ENCODE measurements at places on chromosomes 7 and 10. TPM values are rescaled to one million over a fixed set of nuclear protein-coding genes. Genes with fewer than 3 reads are reported as not detected.

The CALHM3 gene
- polyA plus RNA-seq, result not detected

DNA sequence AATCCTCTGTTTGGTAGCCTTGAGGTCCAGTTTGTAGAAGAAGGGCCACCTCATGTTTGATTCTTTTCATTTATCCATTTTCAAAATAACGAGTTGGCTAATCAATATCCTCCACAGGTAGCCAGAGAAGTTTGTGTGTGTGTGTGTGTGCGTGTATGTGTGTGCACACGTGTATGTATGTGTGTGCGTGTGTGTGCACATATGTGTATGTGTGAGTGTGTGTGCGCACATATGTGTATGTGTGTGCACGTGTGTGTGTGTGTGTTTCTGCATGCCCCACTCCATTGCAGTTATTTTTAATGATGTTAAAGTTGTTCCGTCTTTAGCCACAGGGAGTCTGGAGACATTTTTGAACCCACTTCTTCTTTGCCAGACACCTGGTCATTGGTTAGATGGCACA is 112.8 kb upstream of the PRKCQ start:
- H3K4me3 ChIP-seq, result no peak overlapping the region
- H3K4me1 ChIP-seq, result no peaks in the 10 kb centered on the region

DNA sequence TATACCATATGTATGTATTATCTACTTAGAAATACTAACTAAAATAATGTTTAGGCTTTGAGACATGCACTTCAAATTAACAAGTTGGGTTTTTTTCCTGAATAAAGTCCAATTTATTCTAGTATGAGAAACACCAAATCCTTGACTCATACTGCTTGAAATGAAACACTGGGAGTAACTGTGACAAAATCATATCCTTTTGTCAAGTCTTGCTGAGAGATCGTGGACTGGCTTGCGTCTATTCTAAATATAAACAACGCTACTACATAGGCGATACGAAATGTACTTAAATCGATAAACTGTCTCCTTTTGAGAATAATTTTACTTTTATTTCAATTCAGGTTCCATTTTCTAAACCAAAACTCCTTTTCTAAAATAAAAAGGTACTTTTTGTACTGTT is 16.3 kb downstream of the SMURF1 start:
- H3K4me1 ChIP-seq, result peaks cover 4% of the 10 kb centered on the region
- DNase-seq, result no peak
- H3K36me3 ChIP-seq, result no peaks in the 10 kb centered on the region
- H3K27ac ChIP-seq, result no peak overlapping the region
- H3K27me3 ChIP-seq, result no peaks in the 10 kb centered on the region
- no peak overlapping the region for H3K4me3 ChIP-seq

- H3K4me1 ChIP-seq, result peaks cover 19% of the 10 kb centered on the region
- no peak for DNase-seq
- H3K27me3 ChIP-seq, result no peaks in the 10 kb centered on the region
- no peaks in the 10 kb centered on the region for H3K36me3 ChIP-seq
- no peak overlapping the region for H3K27ac ChIP-seq
Measured at GRCh38 chr7:35714407-35714806, 19.5 kb upstream of the HERPUD2 start.

The HYAL4 gene
- polyA plus RNA-seq, result 0.05 TPM

DNA sequence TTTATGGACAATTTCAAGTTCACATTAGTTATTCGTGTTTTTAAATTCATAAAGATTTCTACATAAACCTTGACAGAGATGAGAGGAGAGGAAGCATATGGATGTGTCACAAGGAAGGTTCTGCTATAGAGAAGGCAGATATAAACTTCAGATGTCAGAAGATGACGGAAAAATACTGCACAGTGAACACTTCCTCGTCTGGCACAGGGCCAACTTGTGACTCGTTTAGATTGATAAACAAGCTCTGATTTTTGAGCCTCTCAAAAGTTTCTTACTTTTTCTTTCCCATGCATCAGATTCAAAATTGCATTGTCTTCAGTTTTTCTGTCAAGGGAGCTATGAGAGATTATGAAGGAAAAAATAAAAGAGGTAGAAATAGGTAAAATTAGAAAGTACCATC is 156.4 kb upstream of the MINDY3 start:
- no peaks in the 10 kb centered on the region for H3K27me3 ChIP-seq
- no peak overlapping the region for H3K4me3 ChIP-seq
- H3K27ac ChIP-seq, result no peak overlapping the region

The NUTM2A gene
- polyA plus RNA-seq, result 3.9 TPM

The ZDHHC4 gene
- polyA plus RNA-seq, result 43.2 TPM

DNA sequence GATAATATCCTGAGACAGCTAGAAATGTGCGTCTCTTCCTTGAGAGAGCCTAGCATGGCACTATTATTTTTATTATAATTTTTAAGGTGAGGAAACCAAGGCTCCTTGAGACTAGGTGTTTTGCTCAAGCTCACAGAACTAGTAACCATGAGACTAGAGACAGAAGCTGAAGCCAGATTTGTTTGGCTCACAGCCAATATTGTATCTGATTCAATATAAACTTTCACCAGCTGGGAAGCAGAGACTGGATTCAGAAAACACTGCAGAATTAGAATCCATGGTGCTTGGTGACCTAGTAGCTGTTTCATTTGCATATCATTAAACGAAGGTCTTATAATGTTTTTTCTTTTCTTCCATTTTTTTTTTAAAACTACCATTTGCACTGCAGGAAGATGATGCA is 64.4 kb downstream of the DNAJB9 start:
- H3K27ac ChIP-seq, result no peak overlapping the region
- no peaks in the 10 kb centered on the region for H3K36me3 ChIP-seq

GRCh38 chr7:94451187-94451586 is 56.5 kb downstream of the COL1A2 start:
- peaks cover 15% of the 10 kb centered on the region for H3K4me1 ChIP-seq
- no peaks in the 10 kb centered on the region for H3K27me3 ChIP-seq
- DNase-seq, result peak; percentile 63
- H3K27ac ChIP-seq, result peak overlapping the region; percentile 88

The SLC39A12 gene
- not detected for polyA plus RNA-seq

The GFRA1 gene
- 32.0 TPM for polyA plus RNA-seq

DNA sequence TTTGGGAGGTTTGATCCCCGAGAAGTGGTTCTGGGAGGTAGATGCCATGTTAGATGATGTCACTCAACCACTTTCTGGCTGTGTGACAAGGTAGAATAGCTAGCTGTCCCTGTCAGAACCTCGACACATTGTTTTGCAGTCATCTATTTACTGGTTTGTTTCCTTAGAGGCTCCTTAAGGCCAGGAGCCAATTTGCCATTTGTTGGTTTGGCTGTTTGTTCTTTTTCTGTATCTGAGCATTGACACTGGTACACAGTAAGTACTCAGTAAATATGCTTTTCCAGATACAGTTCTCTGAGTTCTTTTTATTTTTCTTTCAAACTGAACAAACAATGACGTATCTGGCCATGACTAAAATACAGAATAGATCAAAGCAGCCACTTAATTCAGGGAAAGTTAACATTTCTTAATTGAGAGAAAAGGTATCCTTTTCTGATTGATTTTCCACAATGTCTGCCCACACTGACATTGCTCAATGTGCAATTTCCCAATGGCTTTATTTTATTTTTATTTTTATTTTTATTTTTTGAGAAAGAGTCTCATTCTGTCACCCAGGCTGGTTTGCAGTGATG is 121.6 kb downstream of the SPAG6 start:
- H3K36me3 ChIP-seq, result no peaks in the 10 kb centered on the region
- no peak for DNase-seq
- no peaks in the 10 kb centered on the region for H3K4me1 ChIP-seq
- H3K27ac ChIP-seq, result no peak overlapping the region

DNA sequence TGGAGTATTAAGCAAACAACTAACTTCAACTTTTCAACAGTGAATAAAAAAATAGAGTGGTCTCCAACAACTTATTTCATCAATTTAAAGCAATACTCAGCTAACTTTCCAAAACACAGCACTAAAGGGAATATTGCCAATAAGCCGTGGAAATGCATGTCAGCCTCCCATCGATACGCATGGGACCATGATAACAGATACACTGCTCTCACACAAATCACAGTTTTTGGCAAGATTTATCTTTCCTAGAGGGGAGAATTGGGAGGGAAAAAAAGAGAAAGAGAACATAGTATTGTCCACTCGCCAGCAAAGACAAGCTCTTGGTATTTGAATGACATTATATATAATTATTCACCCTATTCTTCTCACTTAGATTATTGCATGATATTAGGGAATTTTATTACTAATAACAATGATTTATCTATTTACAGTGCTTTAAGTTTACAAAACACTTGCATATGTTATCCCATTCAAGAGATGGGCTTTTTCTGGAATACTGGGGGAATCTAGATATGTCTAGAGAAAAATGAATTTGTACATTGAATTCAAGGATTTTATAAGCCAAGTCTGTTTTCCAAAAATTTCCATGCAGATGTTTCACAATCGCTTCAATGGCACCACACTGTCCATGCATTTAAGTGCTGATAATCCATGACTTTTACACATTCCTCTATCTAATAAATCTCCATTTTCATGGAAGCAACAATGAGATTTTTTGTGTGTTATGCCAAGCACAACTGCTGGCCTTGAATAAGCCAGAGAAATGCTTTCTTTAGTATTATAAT is 194.0 kb upstream of the MGMT start:
- H3K36me3 ChIP-seq, result no peaks in the 10 kb centered on the region
- DNase-seq, result peak; percentile 96
- H3K4me1 ChIP-seq, result peaks cover 38% of the 10 kb centered on the region

GRCh38 chr7:89914711-89915110 is 239.6 kb upstream of the STEAP1 start:
- peaks cover 6% of the 10 kb centered on the region for H3K4me1 ChIP-seq
- H3K4me3 ChIP-seq, result no peak overlapping the region
- DNase-seq, result peak; percentile 66
- no peaks in the 10 kb centered on the region for H3K36me3 ChIP-seq

GRCh38 chr7:144738708-144739314 is 97.0 kb downstream of the TPK1 start:
- H3K36me3 ChIP-seq, result no peaks in the 10 kb centered on the region
- peak; percentile 40 for DNase-seq
- H3K4me3 ChIP-seq, result no peak overlapping the region
- H3K27ac ChIP-seq, result no peak overlapping the region
- no peaks in the 10 kb centered on the region for H3K27me3 ChIP-seq

The RASA4B gene
- 11.0 TPM for polyA plus RNA-seq

DNA sequence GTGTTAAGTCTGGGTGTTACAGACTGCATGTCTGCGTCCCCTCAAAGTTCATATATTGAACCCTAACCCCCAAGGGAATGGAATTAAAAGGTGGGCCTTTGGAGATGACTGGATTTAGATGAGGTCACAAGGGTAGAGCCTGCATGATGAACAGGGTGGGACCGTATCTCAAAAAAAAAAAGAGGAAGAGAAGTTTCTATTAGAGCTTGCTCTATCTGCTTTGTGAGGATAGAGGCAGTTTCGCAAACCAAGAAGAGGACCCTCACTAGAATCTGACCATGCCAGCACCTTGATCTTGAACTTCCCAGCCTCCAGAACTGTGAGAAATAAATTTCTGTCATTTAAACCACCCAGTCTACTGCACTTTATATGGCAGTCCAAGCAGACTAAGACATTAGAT is 1.4 kb downstream of the KIN start:
- H3K27ac ChIP-seq, result no peak overlapping the region
- DNase-seq, result no peak
- no peaks in the 10 kb centered on the region for H3K27me3 ChIP-seq
- H3K4me3 ChIP-seq, result no peak overlapping the region
- H3K4me1 ChIP-seq, result peaks cover 16% of the 10 kb centered on the region

DNA sequence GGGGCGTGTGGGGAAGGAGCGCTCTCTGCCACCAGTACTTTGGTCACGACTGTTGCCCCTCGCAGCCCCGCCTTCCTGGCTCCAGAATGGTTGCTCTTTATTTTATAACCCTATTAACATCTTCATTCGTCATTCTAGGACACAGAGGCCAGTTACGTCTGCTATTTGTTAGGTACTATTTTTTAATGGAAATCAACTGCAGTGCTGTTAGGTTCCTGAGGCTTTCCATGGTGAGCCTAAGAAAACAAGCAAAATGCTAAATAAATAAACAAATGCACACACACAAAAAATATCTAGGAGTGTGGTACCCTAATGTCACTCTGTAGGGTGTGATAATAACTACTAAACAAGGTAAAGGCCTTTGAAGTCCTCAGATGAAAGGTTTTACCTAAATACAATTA is 71.1 kb downstream of the SLC37A3 start:
- peaks cover 2% of the 10 kb centered on the region for H3K4me1 ChIP-seq
- H3K27ac ChIP-seq, result no peak overlapping the region
- H3K27me3 ChIP-seq, result no peaks in the 10 kb centered on the region
- H3K4me3 ChIP-seq, result no peak overlapping the region

- no peak for DNase-seq
- H3K27ac ChIP-seq, result no peak overlapping the region
- peaks cover 4% of the 10 kb centered on the region for H3K4me1 ChIP-seq
Measured at GRCh38 chr7:6154542-6155404, 117.7 kb downstream of the CYTH3 start.

DNA sequence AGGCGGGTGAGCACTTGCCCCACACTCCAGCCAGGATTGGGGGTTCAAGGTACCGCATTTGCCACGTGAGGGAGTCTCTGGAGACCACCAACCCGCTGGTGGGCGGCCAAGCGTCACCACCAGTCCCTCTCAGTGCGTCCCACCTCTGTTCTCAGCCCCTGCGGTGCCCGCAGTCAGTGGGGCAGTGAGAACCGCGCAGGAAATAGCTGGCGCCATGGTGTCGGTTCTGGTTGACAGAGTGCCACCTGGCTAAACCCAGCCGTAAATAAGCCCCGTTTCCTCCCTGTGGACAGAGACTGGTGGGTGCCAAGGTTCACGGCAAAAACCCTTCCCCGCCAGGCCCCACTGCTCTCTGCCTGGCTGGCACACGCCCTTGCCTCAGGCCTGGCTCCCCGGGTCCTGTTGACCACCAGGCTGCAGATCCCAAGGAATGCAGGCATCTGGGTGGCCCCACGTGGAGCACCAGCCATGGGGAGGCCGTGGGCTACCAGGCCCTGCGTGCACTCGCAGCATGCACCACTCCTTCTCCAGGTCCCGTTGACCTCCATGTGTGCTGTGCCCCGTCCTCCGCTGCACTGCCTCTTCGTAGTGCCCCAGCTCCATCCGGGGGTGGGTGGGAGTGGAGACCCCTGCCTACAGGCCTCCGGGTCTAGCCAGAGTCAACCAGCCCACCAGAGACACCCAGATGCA is 140.0 kb downstream of the LHPP start:
- peaks cover 33% of the 10 kb centered on the region for H3K4me1 ChIP-seq
- no peak overlapping the region for H3K27ac ChIP-seq
- H3K36me3 ChIP-seq, result no peaks in the 10 kb centered on the region

DNA sequence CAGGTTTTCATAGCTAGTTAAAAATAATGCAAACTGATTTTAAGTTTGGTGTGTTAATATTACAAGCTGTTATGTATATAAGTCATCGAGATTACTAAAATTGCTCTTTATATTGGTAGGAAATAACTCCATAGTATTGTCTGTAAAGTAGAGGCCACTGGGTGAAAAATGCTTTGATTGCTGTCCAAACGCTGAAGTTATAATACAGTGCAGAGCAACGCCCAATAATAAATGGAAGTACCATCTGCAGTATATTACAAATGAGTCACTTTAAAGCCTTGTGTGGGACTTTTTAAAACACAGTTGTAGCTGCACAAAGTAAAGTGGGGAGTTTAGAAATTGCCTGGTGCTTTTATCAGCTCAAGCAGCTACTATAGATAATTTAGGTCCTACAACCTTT is 196.1 kb downstream of the NXPH1 start:
- no peak overlapping the region for H3K4me3 ChIP-seq
- peak; percentile 25 for DNase-seq
- H3K36me3 ChIP-seq, result no peaks in the 10 kb centered on the region
- H3K27me3 ChIP-seq, result no peaks in the 10 kb centered on the region
- no peaks in the 10 kb centered on the region for H3K4me1 ChIP-seq

All from muscle of leg (tissue), 16 donors.